GM03348 (cell line): ENCODE measurements at places on chromosomes 12 and 14.

DNA sequence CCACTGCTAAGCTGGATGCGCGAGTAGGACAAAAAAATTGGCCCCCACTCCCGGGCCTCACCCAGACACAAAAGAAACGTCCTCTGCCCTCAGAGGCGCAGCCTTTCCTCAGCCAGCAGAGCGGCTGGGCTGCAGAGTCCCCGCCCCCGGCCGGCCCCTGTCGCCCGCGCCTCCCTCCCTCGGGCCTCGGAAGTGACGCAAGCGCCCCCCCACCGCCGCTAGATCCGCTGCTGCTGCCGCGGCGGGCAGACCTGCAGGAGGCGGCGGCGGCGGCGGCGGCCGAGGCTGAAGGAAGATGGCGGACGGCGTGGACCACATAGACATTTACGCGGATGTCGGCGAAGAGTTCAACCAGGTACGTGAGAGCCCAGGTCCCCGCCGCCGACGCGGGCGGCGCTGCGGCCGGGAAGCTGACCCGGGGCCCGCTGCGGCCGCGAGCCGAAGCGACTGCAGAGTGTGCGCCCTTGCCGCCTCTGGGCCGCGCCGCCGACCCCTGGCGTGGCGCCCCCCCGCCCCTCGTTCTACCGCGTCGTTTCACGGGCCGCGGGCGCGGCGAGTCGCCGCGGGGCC lies at the start of gene CPSF6:
Gene CPSF6 (plus strand): TSS at position 218 of the 570 bp plus-strand sequence. CDS start 78 bp downstream, at position 296.
- DNase-seq: peak; percentile 95

DNA sequence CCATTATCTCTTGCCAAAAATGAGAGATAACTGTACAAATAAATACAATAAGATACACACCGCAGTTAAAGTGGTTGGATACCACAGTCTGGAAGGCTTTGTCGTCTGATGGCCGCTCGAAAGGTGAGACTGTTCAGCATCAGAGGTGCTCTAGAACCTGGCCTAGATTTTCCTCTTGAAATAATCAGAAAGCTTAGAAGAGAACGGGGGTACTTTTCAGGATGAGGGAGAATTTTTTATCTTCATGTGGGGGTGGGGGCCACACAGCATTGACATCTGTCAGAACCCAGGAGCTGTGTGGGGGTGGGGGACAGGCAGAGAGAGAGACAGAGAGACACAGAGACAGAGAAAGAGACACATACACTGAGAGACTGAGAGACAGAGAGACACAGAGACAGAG lies 90.5 kb downstream of the GALNT9 start:
- no peak for DNase-seq

- no peak for DNase-seq
These were observed 66.6 kb upstream of the FAR2 start for GRCh38 chr12:29082522-29082921.

DNA sequence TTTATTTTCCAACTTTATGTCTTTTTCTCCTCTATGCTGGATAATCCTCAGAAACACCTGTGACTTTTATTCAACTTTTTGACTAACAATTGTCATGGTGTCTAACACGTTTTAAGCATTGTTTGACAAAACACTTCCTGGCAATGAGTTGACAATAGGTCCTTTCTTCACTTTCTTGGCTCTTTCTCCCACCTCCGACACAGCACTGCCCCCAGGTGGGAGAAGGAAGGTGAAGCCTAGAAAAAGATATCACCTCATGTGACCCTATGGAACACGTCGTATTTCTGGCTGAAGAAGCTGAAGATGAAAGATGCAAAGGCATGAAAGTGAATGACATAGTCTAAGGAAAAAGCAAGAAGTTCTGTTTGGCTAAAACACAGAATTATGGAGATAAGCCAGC lies 430.0 kb downstream of the ETNK1 start:
- no peak for DNase-seq

- no peak for DNase-seq
These were observed 25.2 kb upstream of the PLXNC1 start for GRCh38 chr12:94123127-94123526.

DNA sequence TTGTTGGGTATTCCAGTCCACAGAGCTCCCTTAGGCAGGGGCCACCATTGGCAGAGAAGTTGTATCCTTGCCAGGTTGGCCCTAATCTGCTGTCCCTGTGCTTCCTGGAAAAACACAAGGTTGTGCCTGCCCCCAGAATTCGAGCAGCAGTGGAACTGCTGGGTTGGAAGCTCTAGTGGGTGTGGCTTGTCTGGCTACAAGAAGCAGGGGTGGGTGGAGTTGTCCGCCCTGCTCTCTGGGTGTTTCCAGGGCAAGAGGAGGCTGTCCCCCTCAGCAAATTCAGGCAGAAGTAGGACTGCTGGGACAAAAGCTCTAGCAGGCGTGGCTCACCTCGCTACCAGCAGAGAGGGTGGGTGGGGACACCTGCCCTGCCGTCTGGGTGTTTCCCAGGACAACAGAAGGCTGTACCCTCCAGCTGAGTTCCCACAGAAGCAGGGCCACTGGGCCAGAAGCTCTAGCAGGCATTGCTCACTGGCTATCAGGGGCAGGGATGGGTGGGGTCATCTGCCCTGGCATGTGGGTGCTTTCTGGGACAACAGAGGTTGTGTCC lies 72.8 kb upstream of the NPAS3 start:
- no peak for DNase-seq

GRCh38 chr12:9940375-9940774 lies 8.2 kb upstream of the CLEC2A start:
- DNase-seq: no peak

GRCh38 chr12:76156726-76157125 lies 72.2 kb upstream of the NAP1L1 start:
- DNase-seq: no peak

- no peak for DNase-seq
These were observed 20.6 kb upstream of the ANHX start for GRCh38 chr12:133256321-133256720.

GRCh38 chr12:3604286-3604685 lies 113.3 kb downstream of the PRMT8 start:
- DNase-seq: no peak

- DNase-seq: peak; percentile 44
These were observed 130.8 kb upstream of the FLRT2 start for GRCh38 chr14:85399186-85399585.

GRCh38 chr12:81558031-81558430 lies 201.1 kb downstream of the PPFIA2 start:
- no peak for DNase-seq

DNA sequence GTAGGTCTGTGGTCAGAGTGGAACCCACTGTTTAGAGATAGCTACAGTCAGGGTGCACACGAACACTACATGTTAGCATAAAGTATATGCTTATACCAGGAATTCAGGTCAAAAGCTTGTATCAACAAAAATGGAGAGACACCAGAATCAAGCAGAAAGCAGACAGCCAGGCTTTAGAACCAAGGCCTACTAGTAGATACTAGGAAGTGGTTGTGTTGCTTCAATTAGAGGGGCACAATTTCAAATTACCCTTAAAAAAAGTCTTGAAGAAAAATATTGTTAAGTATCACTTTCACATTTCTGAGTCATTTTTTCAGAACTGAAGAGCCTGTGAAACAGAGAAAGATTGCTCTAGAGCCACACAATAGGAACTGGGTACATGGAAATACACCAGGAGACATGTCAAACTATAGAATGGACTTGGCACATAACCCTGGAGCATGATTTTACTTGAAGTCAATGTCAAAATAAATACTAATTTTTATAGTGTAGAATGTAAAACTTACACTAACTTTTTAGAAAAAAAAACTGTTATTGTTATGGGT lies 41.6 kb downstream of the LRRC9 start:
- DNase-seq: no peak

GRCh38 chr12:6546016-6546415 lies 9.8 kb downstream of the IFFO1 start:
- DNase-seq: no peak

- no peak for DNase-seq
These were observed 261.5 kb upstream of the CCDC196 start for GRCh38 chr14:66224492-66225178.

DNA sequence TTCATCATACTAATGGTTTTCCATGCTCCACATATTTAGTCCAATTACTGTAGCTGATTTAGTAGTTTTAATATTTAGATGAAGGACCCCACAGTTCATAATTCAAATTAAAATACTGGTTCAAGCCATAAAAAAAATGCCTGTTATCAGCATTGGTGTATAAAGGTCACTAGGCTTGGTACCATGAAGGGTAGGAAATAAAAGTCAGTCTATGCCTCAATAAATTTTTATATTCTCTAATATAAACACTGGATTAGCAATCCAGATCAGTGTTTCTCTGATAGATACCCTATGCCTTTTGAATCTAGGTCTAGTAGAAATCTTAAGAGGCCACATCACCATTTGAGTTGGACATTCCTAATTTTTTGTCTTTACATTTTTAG lies 163.2 kb upstream of the HIF1A start:
- DNase-seq: no peak

GRCh38 chr14:46734286-46734685 lies 82.7 kb upstream of the RPL10L start:
- DNase-seq: no peak

- no peak for DNase-seq
These were observed 7.7 kb downstream of the PHETA1 start for GRCh38 chr12:111361073-111361716.

- DNase-seq: no peak
These were observed 61.9 kb downstream of the TMEM30B start for GRCh38 chr14:61219256-61219655.

- peak; percentile 43 for DNase-seq
These were observed 4.3 kb upstream of the MYF6 start for GRCh38 chr12:80702889-80703805.

DNA sequence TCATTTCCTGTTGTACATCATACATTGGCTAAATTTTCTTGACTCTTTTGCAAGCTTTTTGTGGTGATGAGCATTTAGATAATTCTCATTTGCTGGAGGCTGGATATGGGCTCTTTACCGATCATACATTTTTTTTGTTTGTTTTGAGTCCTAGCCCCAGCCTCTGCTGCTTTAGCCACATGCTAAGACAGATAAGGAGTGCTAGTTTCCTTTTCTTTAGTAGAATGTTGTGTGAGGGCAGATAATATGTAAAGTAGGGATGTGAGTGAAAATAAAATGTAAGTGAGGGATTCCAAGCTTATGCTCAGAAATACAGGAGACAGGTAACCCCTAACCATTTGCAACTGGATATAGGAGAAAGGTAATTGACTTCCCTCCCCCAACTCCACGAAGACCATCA lies 405.7 kb downstream of the TRHDE start:
- DNase-seq: no peak

- DNase-seq: no peak
These were observed 1008.4 kb downstream of the SLC6A15 start for GRCh38 chr12:83904175-83904574.

GRCh38 chr14:53855127-53855526 lies 101.5 kb downstream of the BMP4 start:
- no peak for DNase-seq
